Activated T-helper 2 cell treated with anti-CD3 and anti-CD28 coated beads, Interferon-gamma antibody, Interleukin-2, Interleukin-4, amounts not matched to agents 10 μg/mL and 5 μg/mL and 100 μg/mL, durations not matched to agents 14 hours and 24 hours and 36 hours (primary cell): ENCODE measurements at places on chromosomes 1 and 21. TPM values are rescaled to one million over a fixed set of nuclear protein-coding genes. Genes with fewer than 3 reads are reported as not detected.
A peak's percentile ranks its signal among the peaks of the same experiment; 100 is the strongest.

DNA sequence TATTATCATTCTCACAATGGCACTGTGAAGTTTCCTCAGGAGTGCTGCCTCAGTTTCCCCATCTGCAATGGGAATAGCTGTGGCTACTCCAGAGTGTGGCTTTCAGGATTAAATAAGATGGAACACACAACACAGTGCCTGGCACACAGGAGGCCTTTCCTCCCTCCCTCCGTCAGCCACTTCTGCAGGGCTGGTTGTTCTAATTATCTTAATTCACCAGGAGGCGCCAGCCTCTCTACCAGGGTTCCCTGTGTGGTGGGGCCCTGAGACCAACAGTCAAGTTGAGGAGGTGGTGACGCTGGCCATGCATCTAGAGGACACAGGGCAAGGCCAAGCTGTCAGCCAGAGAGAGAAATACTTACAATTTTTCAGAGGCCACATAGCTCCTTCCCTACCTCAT, 6.3 kb upstream of the FOXO6 start:
- no peak for DNase-seq

Gene FCER1G
- 0.60 and 0.71 TPM in 2 replicates for total RNA-seq

Gene CFAP298
- 44.5 and 48.6 TPM in 2 replicates for total RNA-seq

DNA sequence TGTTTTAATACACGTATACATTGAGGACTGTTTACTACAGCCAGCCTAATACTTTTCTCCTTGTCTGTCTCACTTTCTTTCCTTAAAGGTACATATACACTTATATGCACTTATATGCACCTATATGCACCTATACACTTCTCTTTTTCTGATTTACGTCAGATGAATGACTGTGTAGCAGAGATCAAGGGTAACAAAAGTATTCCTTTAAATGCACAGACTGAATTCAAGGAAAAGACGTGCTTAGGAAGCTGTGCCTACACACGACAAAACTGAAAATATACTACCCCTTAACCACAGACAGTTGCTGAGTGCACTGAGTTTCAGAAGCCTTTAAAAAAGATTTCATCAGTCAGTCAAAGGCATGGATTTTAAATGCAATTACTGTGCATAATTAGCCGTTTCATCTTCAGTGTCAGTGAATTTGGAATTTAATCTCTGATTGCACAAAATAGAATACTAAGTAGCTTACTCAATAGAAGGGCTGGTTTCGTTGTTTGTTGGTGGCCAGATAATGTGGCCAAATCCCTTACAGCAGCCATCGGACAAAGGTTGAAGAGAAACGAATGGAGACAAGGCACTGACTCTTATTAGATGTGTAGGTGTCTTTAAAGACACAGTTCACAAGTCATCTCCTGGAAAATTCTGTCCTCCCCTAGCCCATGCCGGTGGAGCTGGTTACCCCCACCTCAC, 38.3 kb upstream of the TARBP1 start:
- DNase-seq: no peak

Gene RGSL1
- total RNA-seq: not detected in 2 replicates

Gene ETV3L
- total RNA-seq: not detected in 2 replicates

Gene TNFAIP8L2
- total RNA-seq: 24.3 and 28.7 TPM in 2 replicates

GRCh38 chr21:27953340-27954045, 986.6 kb upstream of the ADAMTS5 start:
- DNase-seq: no peak

DNA sequence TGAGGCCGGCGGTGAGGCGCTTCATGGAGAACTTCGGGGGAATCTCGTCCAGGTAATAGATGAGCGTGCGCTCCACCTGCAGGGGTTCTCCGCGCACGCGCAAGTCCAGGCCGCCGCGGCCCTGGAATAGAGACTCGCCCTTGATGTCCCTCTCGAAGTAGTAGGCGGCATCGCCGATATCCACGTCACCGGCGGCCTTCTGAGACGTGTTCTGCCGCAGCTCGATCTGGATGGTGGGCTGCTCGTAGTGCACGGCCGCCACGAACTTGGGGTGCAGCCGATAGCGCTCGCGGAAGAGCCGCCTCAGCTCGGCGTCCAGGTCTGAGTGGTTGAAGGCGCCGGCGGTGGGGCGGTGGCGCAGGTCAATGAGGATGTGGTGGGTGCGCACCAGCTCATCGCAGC, 726 bp downstream of the TACSTD2 start:
- DNase-seq: no peak

DNA sequence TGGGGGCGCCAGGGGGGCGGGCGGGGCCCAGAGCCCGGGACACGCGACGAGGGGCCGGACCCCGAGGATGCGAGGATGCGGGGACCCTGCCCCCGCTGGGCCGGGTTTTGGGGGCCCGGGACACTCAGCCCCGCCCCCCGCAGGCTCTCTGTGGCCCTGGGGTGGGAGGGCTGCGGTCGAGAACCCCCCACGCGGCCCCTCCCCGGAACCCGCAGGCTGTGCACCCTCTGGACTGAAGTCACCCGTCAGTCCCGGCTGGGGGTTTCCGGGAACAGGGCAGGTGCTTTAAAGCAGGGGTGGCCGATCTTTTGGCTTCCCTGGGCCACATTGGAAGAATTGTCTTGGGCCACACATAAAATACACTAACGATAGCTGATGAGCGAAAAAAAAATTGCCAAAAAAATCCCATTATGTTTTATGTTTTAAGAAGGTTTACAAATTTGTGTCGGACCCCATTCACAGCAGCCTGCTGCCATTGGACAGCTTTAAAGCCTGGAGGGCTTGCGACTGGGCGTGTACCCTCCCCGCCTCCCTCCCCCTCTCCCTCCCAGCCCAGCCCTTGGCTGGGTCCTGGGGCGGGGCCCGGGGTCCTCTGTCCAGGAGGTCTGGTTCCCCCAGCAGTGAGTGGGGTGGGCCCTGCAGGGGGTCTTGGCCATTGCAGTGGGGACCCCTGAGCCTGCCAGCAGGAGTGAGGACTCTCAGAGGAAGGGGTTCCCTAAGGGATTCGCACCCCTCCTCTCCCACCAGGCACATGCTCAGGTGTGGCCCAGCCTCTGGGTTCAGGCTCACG, 21.6 kb upstream of the C1orf159 start:
- peak; percentile 64 for DNase-seq

Gene CSMD2
- total RNA-seq: not detected in 2 replicates

- DNase-seq: no peak
Observed at GRCh38 chr1:173205146-173206051, 1.7 kb downstream of the TNFSF4 start.

Gene VSIG8
- not detected in 2 replicates for total RNA-seq

- DNase-seq: no peak
Observed at GRCh38 chr1:166069390-166069789, 97.4 kb downstream of the FAM78B start.

GRCh38 chr1:16903054-16903453, 7.3 kb downstream of the RNU1-2 start:
- DNase-seq: no peak

DNA sequence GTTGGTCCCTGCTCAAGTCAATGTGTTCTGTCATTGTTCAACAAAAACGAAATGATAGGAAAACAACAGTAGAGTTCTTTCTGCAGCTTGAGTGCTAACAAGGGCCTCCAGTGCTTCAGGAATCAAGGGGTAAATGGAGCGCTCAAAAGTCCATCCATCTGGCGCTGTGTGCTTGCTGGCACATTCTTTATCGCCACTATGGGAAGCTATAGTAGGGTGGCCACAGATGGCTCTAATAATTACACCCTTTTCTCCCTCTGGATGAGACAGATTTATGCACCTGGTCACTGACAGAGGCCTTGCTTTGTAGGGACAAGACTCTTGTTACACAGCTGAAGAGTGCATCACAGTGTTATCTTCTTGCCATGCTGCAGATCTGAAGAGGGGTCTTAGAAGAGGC, 136.0 kb downstream of the GDAP2 start:
- DNase-seq: no peak

GRCh38 chr1:159783724-159784123, 3.0 kb downstream of the DUSP23 start:
- DNase-seq: no peak

Gene PGBD5
- total RNA-seq: not detected in 2 replicates

Gene TAF5L
- 28.3 and 28.4 TPM in 2 replicates for total RNA-seq

Gene RAB13
- total RNA-seq: 5.7 and 7.6 TPM in 2 replicates

Gene TNFRSF4
- total RNA-seq: 441 and 458 TPM in 2 replicates

DNA sequence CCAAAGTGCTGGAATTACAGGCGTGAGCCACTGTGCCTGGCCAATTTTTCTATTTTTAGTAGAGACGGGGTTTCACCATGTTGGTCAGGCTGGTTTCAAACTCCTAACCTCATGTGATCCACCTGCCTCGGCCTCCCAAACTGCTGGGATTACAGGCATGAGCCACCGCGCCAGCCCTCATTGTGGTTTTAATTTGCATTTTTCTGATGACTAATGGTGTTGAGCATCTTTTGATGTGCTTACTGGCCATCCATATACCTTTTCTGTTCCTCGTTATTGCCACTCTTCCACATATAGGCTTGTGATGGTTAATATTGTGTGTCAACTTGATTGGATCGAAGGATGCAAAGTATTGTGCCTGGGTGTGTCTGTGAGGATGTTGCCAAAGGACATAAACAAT, 17.4 kb upstream of the ENAH start:
- DNase-seq: no peak
